ENCODE measurements at places on chromosomes 2 and 18.

DNA sequence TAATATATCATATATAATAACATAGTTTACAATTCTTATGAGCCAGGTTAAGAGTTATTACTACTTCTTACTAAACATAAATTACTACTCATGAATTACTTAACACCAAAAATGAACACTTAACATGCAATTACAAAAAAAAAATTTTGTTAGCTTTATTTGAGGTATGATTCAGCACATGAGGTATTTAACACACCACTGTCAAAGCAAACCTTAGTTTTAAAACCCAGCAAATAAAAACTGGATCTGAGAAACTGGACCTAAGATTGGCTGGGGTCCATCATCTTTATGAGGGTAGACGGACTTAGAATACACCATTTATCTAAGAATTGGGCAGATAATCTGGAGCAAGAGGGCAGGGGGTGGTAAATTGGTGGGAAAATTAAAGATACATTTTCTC, 81.8 kb upstream of the CREB1 start:
- DNase-seq = no peak

- DNase-seq = peak; percentile 78
Measured at GRCh38 chr2:60553495-60554073, at the start of gene BCL11A. TSS of gene BCL11A (minus strand) at chr2:60553654. CDS start at chr2:60553270, 384 bp downstream.

GRCh38 chr18:44545359-44545985, 135.2 kb upstream of the SETBP1 start:
- DNase-seq = no peak

DNA sequence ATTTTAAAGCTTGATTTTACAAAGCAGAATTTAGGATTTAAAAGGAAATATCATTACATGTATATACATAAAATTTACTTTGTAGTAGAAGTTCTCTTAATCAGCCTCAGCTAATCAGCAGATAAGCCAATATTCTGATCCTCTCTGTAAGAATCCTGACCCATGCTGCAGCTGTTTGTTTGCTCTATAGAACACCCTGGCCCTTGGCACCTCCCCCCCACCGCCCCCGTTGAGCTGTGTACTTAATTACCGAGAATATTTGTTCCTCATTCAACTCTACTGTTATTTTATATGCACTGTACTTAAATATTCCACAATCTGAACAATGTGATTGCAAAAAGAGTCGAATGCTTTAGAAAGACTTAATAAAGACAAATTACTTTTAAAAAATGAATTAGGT, 98.0 kb downstream of the EVA1A start:
- DNase-seq = no peak

GRCh38 chr2:40284797-40285196, 167.1 kb downstream of the SLC8A1 start:
- no peak for DNase-seq

GRCh38 chr18:64713284-64713683, 564.4 kb upstream of the LINC00305 start:
- no peak for DNase-seq

DNA sequence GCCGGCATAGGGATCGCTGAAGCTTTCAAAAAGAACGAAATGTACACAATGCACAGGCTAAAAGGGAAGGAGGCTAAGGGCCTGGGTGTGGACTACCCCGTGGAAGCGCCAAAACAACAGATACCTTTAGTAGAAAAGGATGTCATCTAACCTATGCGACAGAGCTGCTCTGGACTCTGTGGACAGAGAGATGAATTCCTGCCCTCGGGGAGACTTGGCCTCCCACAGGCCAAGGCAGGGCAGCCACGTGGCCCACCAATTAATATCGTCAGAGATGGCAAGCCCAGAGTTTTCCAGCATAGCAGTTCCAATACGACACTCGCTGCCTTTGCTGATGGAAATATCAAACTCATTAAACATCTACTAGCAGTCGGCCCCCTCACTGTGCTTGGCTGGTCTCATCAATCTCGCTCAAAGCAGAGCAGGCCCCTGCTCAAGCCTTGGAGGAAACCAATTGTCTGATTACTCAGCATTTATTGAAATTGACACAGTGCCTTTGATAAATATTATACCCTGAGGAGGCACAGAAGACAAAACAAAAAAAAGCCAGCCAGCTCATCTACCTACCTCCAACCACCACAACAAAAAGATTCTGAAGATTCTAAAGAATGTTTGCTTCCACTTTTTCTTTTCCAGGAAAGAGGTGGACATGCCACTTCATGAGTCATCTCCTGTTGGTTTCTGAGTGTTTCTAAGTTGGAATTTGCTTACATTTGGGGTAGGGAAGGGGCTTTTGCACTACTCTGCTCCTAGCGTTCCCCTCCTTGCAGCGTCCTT, 79.0 kb upstream of the ACAA2 start:
- DNase-seq = peak; percentile 48

GRCh38 chr2:241071677-241072111, 30.4 kb downstream of the MTERF4 start:
- no peak for DNase-seq

DNA sequence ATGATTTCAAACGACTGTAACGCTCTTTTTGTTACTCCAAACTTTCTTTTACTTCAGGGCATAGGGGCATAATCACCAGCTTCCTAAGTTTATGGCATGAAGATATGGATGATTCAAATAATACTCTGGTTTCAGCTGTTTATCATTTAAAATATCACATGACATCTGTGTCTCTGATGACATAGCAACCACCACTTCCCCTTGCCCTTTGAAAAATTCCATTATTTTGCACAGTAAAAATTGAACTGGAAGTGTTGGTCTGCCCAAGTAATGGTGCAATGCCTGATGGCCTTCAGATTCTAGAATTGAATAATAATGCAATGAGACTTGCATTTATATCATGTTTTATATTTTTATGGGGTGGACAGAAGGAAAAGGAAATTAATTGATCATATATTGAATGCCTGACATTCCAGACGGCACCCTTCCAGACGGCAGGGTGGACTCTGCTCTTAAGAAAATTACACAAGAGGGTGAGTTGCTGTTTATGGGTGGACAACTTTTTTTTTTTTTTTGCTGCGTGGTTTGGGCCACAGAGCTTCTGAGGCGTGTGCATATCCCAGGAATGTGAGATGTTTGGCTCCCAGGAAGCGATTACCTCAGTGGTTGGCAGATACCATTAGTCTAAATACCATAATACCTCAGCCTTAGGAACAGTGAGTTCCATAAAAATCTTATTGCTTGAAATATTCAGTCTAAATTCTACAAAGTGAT, 101.7 kb upstream of the ZNF521 start:
- peak; percentile 38 for DNase-seq

DNA sequence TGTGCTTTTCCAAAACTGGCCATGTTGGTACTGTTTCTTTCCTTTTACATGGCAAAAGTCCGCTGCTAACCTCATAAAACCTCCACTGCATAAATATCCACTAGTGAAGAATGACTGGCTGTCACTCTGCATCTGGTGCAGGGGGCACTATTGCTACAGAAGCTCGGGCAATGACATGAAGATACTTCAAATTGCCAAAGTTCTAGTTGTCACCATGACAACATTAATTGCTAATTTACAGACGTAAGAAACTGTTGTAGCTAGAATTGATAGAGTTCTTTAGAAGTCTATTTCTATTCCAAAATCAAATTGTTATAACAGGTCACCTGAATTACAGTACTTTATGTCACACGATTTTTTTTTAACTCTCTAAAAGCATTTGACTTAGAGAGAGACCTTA, 845 bp downstream of the CFAP210 start:
- no peak for DNase-seq
